ENCODE measurements at places on chromosomes 3 and 15.
A peak's percentile ranks its signal among the peaks of the same experiment; 100 is the strongest.

GRCh38 chr3:55246033-55246432 is 241.1 kb downstream of the WNT5A start:
- DNase-seq = no peak

DNA sequence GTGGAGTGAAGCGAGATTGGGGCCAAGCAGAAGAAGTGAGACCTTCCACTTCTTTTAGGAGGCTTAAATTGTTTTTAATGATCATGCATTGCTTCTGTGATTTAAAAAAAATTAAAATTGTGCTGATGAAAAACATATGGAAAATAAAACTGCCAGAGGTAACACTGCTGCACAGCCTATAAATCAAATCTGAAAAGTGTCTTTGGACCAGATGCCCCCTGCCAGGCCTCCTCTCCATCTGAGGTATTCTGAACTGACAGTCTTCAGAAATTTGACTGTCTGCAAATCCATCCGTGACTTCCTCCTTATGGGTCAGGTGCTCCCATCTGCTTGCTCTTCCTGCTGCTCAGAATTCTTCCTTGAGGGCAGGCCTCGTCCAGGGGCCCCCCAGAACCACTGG is 108.5 kb upstream of the NR2E3 start:
- no peak for DNase-seq

DNA sequence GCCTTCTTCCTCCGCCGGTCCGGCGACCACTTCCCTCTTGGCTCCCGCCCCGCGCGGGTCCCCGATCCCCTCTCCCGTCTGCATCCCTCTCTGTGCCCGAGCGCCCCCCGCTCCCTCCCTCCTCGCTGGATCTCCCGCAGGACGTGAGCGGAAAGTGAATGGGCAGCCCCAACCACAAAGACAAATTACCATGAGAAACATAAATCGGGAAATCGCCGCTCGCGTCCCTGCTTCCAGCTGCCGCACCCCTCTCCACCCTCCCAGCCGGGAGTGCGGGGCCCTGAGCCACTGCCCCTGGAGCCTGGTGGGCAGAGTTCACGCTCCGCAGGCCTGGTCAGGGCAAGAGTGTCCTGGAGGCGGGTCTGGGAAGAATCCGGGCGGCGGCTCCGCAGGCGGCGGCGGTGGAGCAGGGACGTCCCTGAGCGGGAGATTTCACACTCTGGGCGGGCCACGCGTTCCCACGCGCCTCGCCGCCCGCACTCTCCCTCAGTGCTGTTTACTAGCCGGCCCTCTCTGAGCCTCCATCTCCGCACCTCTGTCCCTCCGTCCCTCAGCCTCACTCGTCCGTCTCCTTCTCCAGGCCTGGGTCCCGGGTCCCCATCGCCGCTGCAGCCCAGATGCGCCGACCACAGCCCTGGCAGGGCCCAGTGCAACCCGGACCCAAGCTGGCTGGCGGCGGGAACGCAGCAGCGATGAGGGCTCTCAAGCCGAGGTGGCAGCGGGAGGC is 835 bp downstream of the SEMA5B start:
- DNase-seq = no peak

DNA sequence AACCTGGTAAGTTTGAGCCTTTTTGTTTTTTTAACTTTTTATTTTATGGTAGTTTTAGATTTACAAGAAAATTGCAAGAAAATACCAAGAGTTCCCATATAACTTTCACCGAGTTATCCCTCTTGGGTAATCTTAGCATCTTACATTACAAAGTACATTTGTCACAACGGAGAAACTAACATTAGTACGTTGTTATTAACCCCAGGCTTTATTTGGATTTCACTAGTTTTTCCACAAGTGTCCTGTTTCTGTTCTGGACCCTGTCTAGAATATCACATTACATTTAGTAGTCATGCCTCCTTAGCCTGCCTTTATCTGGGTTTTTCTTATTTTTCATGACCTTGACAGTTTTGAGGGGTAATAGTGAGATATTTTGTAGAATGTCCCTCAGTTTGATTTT is 53.5 kb upstream of the KPNA4 start:
- no peak for DNase-seq

DNA sequence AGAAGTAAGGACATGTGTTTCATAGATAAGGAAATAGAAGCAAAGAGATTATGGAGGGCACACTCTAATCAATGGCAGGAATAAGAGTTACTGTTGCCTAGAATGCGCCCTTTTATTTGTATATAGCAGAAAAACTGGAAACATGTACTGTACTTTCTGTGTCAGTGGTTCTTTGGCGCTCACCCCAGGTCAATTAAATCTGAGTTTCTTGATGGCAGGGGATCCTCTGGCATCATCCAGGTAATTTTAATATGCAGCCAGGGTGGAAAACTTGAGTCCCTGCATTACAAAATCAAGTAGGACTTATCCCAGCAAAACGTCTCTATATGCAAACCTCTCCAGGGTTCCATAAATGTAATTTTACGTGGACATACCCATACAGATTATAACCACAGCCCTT is 284.1 kb downstream of the IL5RA start:
- no peak for DNase-seq

- DNase-seq = no peak
Measured at GRCh38 chr15:78931439-78932257, 13.2 kb downstream of the CTSH start.

GRCh38 chr3:152760591-152760990 is 74.3 kb upstream of the P2RY1 start:
- DNase-seq = no peak

DNA sequence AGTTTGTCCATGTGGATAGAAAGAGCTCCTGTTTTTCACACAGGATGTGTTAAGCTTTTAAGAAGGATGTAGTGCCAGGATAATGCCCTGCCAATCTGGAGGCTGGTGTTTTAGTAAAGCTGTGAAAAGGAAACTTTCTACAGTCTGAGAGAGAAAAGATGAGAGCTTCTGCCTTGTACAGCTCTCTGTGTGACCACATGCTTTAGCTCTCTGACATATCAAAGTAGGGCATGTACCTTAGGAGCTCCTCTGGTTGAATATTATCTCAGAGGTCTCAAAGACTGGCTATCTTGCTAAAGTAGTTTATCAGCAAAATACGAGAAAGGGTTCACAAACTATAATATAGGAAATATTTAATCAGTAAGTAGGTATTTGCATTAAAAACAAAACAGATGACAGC is 30.4 kb downstream of the CDIN1 start:
- DNase-seq = no peak

DNA sequence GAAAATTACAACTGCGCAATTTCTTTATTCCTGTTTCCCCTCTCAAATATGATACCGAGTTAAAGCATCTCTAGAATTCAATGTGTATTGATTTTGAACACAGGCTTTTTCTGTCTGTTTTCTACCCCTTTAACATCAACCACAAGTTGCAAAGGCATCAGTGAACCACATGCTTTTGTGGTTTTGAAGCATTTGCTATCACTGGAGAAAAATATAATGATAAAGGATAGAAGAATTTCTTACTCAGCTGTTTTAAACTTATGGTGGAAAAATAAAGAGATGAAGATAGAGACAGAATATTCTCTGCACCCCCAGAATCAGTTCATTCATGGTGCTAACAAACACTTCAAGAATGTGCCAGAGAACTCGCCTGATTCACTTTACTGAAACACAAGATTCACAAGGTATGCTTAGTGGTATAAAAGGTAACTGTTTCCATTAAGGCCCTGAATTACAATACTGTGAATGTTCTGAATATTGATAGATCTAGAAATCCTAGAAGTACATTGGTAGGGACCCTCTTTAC is 9.5 kb upstream of the DPPA4 start:
- no peak for DNase-seq

DNA sequence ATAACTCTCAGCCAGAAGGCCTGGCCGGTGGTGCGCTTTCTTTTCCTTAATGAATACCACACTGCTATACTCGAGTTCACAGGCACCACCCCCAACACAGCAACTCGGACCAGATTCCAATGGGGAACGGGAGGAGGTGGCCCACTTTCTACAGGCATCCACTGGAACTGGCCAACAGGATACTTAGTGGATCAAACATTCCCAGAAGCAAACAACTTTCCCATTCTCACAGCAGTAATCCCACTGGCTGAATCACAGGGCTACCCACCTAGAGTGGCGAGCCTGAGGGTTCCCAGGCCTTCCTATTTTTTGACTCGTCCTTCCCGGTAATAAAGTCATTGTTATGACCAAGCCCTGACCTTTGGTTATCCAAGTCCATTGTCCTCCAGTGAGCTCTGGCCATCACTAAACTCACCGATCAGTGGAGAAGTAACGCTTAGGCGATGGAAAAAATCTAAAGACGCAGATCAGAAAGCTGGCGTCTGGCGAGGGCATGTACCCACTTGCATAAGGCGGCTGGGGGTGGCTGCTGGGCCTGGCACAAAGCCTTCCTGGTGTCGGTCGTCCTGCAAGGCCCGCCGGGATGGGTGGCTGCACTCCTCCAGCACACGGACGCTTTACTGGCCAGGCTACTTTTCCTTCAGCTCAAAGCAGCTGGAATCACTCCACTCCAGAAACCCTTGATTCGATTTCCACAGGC is 1.2 kb downstream of the EOGT start:
- peak; percentile 29 for DNase-seq

DNA sequence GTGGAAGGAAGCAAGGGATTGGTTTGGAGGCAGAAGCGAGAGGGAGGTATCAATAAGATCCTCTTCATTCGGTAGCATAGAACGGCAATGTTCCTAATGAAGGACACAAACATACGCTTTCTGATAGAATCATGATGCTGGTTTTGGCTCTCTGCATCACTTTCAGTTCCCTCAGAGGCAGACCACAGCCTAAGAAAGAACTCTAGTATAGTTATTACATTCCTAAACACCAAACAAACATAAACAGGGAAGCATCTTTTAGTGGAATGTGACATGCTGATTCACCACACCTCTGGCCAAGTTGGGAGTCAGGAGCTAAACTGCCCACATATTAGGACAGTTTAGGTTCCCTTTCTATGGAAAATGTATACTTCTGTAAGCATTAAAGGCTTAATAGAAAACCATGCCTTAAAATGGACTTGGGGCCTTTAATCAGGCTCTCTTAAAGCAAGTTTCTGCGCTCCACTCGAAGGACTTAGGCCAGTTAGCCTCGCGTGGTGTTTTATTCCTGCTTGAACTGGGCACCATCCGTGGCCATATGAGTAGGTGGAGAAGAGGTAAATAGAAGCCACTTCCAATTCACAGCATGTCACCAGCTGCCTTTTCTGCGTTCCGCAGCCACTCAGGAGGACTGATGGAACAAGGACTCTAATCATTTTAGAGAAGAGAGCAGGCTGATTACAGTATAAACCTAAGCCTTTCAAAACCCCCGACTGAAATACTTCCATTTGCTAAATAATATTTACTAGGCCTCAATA is 53.7 kb downstream of the CD47 start:
- DNase-seq = no peak

- no peak for DNase-seq
Measured at GRCh38 chr15:74845208-74845568, 2.2 kb upstream of the ULK3 start.

DNA sequence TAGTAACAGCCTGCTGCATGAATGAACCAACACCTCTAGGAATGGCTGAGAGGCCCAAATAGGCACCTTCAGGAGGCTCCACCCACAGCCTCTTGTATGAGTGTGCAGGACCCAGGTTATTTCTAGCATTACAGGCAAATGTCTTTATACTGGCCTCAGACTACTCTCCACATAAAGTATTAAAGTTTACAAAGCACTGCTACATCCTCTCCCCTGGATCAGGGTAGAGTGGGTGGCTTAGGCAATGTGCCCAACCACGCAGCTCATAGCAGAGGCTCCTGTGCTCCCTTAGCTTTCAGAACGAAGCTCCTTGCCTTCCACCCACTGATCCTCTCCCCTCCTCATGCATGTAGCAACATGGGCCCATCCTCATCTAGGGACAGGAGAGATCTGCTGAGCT is 16.3 kb downstream of the TMEM43 start:
- DNase-seq = no peak

GRCh38 chr3:168738527-168739325 is 643.0 kb upstream of the GOLIM4 start:
- no peak for DNase-seq

DNA sequence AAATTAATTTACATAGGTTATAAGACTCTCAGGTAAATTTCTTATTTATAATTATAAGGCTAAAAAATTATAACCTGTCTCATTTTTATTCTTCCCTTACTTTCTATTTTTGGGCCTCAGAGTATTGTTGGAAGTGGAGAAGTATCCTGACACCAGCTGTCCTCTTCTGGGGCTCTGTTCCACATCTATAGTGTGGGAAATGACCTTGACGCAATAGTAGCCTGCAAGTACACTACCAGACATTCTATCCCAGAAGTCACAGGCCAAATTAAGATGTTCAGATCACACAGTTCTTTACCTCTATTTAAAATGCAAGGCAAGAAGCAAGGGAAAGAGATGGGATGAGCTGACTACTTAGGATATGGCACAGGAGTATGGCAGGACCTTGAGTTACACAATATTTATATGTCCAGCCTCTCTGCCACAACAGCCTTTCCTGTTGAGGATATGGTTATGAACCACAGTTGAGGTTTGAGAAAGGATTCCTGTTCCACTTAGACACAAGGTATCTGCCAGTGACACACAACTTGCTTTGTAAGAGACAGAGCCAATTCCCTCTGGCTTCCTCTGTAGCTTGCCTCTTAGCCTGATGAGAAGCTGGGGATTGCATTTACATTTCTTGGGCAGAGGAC is 158.0 kb upstream of the IL12A start:
- no peak for DNase-seq

- DNase-seq = no peak
Measured at GRCh38 chr3:169189486-169189885, 474.0 kb downstream of the MECOM start.

DNA sequence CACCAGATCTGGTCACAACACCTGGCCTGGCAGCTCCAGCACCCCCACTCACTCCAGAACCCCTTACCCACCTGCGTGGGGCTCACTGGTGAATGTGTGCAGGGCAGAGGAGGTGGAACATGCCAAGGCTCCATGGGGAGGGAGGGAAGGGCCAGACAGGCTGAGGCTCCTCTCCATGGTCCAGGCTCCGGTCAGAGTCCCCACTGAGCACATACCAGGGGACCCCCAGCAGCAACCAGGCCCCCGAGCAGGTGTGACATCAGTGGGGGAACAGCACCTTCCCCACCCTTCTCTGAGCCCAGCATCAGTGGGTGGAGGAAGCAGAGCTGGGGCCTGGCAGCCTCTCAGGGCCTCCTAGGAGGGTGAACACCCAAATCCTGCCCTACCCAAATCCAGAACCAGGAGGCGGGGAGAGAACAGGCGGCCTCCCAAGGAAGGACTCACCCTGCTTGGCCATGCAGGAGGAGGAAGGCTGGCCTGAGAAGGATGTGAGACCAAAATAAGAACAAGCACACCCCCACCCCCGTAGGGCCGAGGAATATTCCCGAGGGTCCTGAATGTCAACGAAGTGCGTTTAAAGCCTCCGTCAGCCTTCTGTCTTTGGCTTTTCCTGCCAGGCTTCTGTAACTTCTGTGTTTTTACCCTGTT is 1.1 kb upstream of the GP9 start:
- no peak for DNase-seq

GRCh38 chr3:155149494-155149893 is 69.4 kb downstream of the MME start:
- DNase-seq = no peak

DNA sequence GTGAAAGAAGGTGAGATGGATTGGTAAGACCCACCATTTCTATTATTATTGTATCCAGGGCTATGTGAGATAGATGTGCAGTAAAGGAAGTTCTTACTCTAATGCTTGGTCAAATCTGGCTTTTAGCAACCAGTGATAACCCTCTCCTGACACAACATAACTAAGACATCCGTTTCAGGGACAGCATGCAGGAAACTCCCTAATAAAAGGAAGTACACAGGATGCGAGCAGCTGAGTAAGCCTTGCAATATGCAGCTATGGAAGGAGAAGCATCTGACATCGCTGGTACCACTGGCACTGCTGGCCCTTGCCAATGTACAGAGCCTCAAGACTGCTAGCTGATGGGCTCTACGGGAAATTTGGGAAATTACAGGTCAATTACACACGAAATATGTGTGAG is 662.3 kb downstream of the NR2F2 start:
- no peak for DNase-seq

GRCh38 chr15:51672155-51672687 is 9.1 kb upstream of the SCG3 start:
- DNase-seq = peak; percentile 7
